Tibial nerve (tissue), 4 donors: ENCODE measurements at places on chromosomes 7 and 10.
A peak's percentile ranks its signal among the peaks of the same experiment; 100 is the strongest.

DNA sequence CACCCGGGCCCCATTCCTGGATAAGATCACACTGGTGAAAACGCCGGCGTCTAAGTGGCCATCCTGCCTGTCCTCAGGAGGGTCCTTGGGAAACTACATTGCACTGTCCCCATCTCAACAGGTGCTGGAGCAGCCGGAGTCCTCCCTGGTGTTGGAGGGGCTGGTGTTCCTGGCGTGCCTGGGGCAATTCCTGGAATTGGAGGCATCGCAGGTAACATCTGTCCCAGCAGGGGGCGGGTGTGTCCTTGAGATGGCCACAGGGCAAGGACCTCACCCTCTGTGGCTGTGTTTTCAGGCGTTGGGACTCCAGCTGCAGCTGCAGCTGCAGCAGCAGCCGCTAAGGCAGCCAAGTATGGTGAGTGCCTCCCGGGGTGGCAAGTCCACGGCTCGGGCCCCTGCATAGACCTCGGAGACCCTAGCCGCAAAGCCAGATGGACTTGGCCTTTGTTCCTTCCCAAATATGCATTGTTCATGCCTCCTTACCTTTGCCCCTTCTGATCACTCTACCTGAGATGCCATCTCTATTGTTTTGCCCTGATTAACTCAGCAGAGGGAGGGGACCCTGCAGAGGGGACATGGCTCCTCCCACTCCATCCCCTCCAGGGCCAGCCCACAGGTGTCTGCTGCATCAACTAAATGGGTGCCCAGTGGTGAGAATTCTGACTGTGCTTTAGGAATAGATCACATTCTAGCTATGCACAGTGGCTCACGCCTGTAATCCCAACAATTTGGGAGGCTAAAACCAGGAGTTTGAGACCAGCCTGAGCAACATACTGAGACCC is 23.8 kb downstream of the ELN start:
- H3K4me3 ChIP-seq, result no peak overlapping the region
- no peaks in the 10 kb centered on the region for H3K4me1 ChIP-seq
- no peak overlapping the region for H3K27ac ChIP-seq
- no peaks in the 10 kb centered on the region for H3K27me3 ChIP-seq
- no peaks in the 10 kb centered on the region for H3K36me3 ChIP-seq
- DNase-seq, result no peak

- no peak for DNase-seq
- no peak overlapping the region for H3K4me3 ChIP-seq
- H3K27ac ChIP-seq, result no peak overlapping the region
- H3K36me3 ChIP-seq, result no peaks in the 10 kb centered on the region
- H3K27me3 ChIP-seq, result no peaks in the 10 kb centered on the region
- H3K4me1 ChIP-seq, result no peaks in the 10 kb centered on the region
Measured at GRCh38 chr7:18995270-18995671, 122.2 kb downstream of the TWIST1 start.

DNA sequence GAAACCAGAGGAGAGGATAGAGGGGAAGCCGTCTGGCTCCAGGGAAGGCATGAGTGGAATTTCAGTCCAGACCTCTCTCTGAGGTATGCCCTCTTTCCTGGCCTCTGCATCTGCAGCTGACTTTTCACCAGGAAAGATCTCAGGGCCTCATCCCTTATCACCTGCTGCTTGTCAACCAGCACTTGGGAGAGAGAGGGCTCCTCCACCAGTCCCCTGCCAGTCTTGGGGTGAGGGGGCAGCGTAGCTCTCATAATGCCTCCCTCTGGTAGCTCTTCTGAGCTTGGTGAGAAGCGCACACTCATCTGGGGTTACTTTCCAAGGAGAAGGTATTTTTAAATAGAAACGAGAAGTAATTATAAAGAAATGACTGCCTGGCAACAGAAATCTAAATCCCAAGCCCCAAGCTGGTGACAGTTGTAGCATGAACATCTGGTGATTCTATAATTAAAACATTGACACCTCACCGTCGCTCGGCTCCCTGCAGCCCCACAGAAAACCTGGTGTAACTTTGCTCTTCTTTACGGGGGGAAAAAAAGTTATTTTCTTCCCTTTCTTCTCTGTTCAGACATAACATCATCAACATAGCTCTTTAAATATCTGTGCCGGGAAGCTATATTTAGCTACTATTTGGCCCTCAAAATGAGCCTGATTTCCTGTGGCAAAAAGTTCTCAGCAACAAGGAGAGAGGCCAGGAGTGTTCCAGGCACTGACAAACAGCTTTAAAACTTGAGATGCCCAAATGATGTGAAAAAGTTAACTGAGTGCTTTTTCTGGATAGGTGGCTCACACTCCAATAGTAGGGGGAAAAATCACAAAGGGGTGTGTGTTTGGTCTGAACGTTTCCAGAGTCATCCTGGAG is 26.9 kb downstream of the HIP1 start:
- H3K4me1 ChIP-seq, result peaks cover 6% of the 10 kb centered on the region
- no peaks in the 10 kb centered on the region for H3K36me3 ChIP-seq
- DNase-seq, result no peak

DNA sequence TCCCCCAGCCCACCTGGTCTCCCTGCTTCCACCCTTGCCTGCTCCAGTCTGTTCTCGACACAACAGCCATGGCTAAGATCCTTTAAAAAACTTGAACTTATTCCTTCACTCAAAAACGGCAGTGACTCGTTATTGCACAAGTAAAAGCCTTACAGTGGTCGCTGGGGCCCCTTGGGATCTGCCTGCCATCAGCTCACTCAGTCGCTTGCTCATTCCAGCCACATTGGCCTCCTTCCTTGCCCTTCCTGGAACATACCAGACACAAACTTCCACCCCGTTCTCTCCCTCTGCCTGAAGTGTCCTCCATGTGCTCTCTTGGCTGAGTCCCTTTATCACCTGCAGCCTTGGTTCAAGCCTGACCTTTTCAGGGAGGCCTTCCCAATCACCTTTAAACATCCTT is 4.7 kb downstream of the CCNY start:
- no peak overlapping the region for H3K27ac ChIP-seq
- no peak overlapping the region for H3K4me3 ChIP-seq
- no peaks in the 10 kb centered on the region for H3K36me3 ChIP-seq
- peaks cover 23% of the 10 kb centered on the region for H3K4me1 ChIP-seq
- DNase-seq, result no peak

- no peak for DNase-seq
- H3K27me3 ChIP-seq, result no peaks in the 10 kb centered on the region
- no peaks in the 10 kb centered on the region for H3K4me1 ChIP-seq
- no peaks in the 10 kb centered on the region for H3K36me3 ChIP-seq
- peak overlapping the region; percentile 74 for H3K27ac ChIP-seq
Measured at GRCh38 chr10:122126763-122127659, 138.0 kb downstream of the TACC2 start.

DNA sequence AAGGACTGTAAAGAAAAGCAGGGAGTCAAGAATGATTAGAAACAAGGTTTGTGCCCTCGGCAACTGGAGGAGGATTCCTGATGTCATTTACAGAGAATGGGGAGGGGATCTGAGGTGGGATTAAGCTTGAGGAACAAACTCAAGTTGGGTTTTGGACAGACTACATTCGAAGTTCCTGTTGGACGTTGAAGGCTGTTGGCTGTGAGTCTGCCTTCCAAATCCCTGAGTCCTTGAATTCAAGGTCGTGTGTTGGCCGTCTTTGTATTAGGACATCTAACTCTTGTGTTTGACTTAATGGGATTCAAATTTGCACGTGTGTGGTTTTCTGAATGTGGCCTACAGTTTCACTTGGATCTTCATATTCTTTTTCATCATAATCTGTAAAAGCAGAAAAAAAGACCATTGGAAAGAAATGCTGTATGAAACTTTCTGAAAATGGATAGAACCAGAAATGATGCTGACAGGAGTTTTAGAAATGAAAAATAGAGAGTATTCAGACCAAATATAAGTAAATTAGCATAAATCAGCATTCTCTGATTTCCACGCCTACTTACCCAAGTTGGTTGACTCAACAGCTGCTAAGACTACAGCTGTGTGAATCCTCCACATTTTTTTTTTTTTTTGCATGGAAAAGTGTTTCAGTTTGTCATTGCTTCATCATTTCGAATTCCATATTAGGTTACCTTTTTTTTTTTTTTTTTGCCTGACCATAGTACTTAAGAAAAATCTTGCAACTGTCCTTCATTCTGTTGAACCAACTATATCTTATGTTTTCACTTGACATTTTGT is 94.8 kb downstream of the KIAA1217 start:
- DNase-seq, result no peak
- no peak overlapping the region for H3K27ac ChIP-seq
- H3K4me3 ChIP-seq, result no peak overlapping the region
- H3K36me3 ChIP-seq, result no peaks in the 10 kb centered on the region
- peaks cover 8% of the 10 kb centered on the region for H3K4me1 ChIP-seq
- H3K27me3 ChIP-seq, result no peaks in the 10 kb centered on the region

- no peak overlapping the region for H3K27ac ChIP-seq
- H3K27me3 ChIP-seq, result no peaks in the 10 kb centered on the region
- H3K4me3 ChIP-seq, result no peak overlapping the region
- H3K36me3 ChIP-seq, result no peaks in the 10 kb centered on the region
- DNase-seq, result peak; percentile 19
Measured at GRCh38 chr7:12389089-12389700, 14.5 kb downstream of the VWDE start.

GRCh38 chr10:80614576-80615416 is 77.1 kb downstream of the SH2D4B start:
- no peaks in the 10 kb centered on the region for H3K27me3 ChIP-seq
- no peak for DNase-seq
- no peak overlapping the region for H3K4me3 ChIP-seq
- no peak overlapping the region for H3K27ac ChIP-seq
- H3K36me3 ChIP-seq, result no peaks in the 10 kb centered on the region
- no peaks in the 10 kb centered on the region for H3K4me1 ChIP-seq

GRCh38 chr7:1691601-1692514 is 21.8 kb downstream of the ELFN1 start:
- no peaks in the 10 kb centered on the region for H3K4me1 ChIP-seq
- H3K27ac ChIP-seq, result no peak overlapping the region
- H3K4me3 ChIP-seq, result no peak overlapping the region
- DNase-seq, result peak; percentile 8
- no peaks in the 10 kb centered on the region for H3K27me3 ChIP-seq

GRCh38 chr7:17530741-17531421 is 232.4 kb downstream of the AHR start:
- H3K27ac ChIP-seq, result peak overlapping the region; percentile 68
- H3K36me3 ChIP-seq, result no peaks in the 10 kb centered on the region
- peaks cover 4% of the 10 kb centered on the region for H3K4me1 ChIP-seq
- no peak overlapping the region for H3K4me3 ChIP-seq
- DNase-seq, result no peak

DNA sequence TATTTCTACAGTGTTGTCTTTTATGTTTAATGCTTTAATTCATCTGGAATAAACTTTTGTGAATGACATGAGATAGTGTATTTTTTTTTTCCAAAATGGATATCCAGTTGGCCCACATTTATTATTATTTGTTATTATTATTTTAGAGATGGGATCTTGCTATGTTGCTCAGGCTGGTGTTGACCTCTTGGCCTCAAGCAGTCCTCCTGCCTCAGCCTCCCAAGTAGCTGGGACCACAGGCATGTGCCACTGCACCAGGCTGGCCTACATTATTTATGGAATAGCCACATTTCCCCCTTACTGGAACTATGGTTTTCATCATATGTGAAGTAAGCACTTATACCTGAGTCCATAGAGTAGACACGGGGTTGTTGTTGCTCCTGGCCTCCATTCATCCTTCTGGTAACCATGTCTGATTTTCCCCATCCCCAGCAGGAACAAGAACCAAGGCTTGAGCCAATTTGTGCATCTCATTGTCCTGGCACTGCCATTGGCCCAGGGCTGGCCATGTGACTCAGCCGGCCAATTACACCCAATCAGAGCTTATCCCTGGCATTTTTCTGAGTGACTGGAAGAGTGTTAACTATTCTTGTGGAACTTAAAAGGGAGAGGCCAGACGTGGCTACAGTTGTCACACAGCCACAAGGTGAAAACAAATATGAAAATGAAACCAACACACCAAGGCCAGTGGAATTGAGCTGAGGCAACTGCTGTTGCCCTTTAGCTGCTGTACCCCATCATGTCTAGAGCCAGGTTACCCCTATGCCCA is 23.1 kb downstream of the PRF1 start:
- peaks cover 18% of the 10 kb centered on the region for H3K4me1 ChIP-seq
- H3K27me3 ChIP-seq, result no peaks in the 10 kb centered on the region
- H3K4me3 ChIP-seq, result no peak overlapping the region
- H3K27ac ChIP-seq, result no peak overlapping the region
- H3K36me3 ChIP-seq, result no peaks in the 10 kb centered on the region

- no peak overlapping the region for H3K27ac ChIP-seq
- no peaks in the 10 kb centered on the region for H3K36me3 ChIP-seq
- no peak overlapping the region for H3K4me3 ChIP-seq
- H3K27me3 ChIP-seq, result no peaks in the 10 kb centered on the region
- H3K4me1 ChIP-seq, result no peaks in the 10 kb centered on the region
Measured at GRCh38 chr7:3238525-3239210, 62.4 kb upstream of the SDK1 start.

DNA sequence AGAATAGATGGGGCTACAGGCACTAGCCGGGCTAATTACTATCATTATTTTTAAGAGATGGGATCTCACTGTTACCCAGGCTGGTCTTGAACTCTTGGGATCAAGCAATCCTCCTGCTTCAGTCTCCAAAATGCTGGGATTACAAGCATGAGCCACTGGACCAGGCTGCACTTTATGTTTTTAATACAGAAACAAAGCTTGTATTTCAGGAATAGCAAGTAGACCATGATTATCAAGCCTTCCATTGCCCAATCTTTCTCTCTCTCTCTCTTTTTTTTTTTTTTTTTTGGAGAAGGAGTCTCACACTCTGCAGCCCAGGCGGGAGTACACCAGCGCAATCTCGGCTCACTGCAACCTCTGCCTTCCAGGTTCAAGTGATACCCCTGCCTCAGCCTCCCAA is 75.4 kb downstream of the MDH2 start:
- H3K4me3 ChIP-seq, result no peak overlapping the region
- H3K27ac ChIP-seq, result no peak overlapping the region
- no peaks in the 10 kb centered on the region for H3K27me3 ChIP-seq
- H3K36me3 ChIP-seq, result no peaks in the 10 kb centered on the region

- H3K4me3 ChIP-seq, result no peak overlapping the region
- H3K27ac ChIP-seq, result no peak overlapping the region
- H3K27me3 ChIP-seq, result no peaks in the 10 kb centered on the region
- H3K36me3 ChIP-seq, result no peaks in the 10 kb centered on the region
Measured at GRCh38 chr10:26801831-26802230, 58.9 kb downstream of the ABI1 start.
